ENCODE measurements at places on chromosomes 1 and 21.

GRCh38 chr1:62407398-62408009 lies 29.3 kb upstream of the USP1 start:
- no peak for DNase-seq

- DNase-seq = no peak
Measured at GRCh38 chr1:81836007-81836626, 35.4 kb downstream of the ADGRL2 start.

DNA sequence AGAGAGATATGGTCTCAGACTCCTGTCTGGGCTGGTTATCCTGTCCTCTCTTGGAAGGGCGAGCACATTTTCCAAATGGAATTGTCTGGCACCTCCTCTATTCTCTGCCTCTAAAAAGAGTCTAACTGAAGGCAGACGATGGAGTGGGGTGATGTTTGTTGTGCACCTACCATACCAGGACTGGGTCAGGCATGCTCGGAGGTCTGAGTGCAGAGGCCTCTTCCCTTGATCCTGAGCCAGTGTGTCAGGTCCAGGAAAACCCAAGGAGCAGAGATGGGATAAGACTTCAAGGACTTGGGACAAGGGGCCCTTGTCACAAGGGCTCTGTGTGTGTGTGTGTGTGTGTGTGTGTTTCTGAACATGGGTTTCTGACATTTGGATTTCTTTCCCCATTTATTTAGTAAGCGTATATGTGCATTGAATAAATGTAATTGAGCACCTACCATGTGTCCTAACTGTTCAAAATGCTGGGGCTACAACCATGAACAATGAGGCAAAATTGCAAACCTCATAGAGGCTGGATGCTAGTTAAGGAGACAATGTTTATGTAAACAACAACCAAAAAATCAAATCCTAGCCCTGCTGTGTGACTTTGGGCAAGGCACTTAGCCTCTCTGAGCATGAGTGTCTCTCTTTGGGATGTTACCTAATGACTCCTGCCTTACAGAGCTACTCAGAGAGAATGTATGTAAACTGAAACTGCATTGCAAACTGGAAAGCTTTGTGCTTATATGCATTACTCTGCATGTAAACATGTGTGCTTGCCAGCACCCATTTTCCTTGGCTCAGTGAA lies 276.3 kb downstream of the FOXD2 start:
- DNase-seq = no peak

GRCh38 chr1:211183747-211184313 lies 49.9 kb upstream of the KCNH1 start:
- DNase-seq = no peak

Data from T-helper 1 cell (primary cell).